Omental fat pad (tissue), 4 donors: ENCODE measurements at places on chromosomes 11 and 22.

GRCh38 chr22:17865183-17866055 lies 91.2 kb upstream of the BID start:
- DNase-seq, result no peak

DNA sequence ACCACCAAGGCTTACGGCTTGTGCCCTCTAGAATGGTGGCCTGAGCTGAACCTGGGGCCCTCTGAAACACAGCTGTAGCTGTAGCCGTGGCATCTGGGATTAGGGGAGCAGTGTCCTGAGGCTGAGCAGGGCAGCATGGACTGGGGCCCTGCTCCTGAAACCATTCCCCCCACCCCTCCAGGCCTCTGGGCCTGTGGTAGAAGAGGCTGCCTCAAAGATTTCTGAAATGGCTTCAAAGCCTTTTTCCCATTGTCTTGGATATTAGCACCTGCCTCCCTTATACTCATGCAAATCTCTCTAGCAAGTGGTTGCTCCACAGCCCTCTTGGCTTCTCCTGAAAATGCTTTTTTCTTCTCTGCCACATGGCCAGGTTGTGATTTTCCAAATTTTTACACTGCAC lies 106.9 kb downstream of the CTNND1 start:
- DNase-seq, result no peak

DNA sequence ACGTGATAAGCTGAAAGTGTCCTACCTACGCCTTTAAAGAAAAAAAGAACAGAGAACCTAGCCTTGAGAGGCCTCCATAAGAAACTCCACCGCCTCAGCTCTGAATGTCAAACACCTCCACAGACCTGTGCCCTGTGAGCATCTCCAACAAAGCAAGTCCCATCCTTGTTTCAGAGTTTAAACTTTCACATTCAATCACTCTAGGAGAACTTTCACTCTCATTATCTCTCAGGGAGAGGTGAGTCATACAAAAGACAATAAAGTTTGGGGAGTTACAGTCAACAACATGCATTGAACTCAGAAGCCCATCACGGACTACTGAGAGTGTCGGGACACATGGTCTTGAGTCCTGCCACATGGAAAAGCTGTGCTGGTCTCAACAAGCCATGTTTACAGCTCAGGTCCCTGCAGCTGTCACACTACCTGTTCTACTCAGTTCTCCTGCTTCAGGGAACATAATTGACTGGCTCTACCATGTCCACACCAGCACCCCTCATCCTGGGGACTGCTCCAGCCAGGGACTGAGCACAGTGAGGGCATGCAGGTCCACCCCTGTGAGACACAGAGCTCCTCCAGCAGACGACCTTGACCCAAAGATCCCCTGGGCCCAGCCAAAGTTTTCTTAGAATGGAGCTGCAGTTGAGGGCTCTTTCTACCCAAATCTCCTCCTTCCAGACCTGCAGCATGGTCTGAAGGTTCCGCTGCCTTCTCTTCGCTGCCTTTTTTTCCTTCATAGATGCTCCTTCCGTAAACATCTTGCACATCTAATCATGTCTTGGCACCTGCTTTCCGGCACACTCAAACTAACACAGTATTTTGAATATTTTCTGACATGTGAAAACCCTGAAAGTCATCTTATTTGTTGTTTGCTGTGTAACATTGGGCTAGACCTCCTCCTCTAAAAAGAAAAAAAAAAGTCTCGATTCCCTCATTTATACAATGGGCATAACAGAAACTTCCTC lies 114.9 kb downstream of the ETS1 start:
- no peak for DNase-seq

DNA sequence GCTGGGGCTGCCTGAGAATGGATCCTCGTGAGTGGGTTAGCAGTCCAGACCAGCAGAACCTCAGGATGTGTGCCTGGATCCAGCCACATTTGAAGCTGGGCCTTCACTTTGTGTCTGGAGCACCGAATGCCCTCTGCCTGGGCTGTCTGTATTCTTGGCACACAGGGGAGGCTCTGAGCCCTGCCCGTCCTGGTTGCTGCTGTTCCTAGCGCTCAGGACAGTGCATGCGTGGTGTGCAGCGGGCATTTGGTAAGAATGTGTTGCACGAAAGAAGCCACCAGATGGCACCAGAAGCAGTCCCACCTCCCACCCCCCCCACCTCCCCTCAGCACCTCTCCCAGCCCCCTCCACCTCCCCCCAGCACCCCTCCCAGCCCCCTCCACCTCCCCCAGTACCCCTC lies 4.1 kb upstream of the MAPK11 start:
- no peak for DNase-seq

DNA sequence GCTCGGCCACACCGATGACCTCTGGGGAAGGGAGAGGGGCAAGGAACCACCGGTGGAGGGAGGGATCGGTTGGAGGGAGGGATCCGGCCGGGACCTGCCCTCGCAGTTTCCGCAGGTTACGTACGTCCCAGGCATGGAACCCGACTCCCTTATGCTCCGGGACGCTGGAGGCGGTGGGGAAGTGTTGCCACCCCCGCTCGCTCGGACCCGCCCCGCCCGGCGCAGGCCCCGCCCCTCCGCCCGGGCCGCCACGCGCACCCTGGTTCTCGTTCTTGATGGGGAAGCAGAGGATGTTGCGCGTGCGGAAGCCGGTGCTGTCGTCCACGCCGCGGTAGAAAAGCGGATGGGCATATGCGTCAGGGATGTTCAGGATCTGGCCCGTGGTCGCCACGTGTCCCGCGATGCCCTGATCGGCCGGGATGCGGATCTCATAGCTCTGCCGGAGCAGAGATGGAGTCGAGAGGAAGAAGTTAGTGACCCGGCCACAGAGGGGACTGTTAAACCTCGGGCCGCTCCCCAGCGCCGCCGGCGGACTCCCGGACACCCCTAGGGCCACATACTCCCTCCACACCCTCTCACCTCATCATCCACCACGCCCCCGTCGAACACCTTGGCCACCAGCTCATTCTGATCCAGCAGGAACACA lies 89.8 kb downstream of the PDE2A start:
- no peak for DNase-seq

- DNase-seq, result no peak
Observed at GRCh38 chr11:67098799-67099429, 20.1 kb upstream of the KDM2A start.

DNA sequence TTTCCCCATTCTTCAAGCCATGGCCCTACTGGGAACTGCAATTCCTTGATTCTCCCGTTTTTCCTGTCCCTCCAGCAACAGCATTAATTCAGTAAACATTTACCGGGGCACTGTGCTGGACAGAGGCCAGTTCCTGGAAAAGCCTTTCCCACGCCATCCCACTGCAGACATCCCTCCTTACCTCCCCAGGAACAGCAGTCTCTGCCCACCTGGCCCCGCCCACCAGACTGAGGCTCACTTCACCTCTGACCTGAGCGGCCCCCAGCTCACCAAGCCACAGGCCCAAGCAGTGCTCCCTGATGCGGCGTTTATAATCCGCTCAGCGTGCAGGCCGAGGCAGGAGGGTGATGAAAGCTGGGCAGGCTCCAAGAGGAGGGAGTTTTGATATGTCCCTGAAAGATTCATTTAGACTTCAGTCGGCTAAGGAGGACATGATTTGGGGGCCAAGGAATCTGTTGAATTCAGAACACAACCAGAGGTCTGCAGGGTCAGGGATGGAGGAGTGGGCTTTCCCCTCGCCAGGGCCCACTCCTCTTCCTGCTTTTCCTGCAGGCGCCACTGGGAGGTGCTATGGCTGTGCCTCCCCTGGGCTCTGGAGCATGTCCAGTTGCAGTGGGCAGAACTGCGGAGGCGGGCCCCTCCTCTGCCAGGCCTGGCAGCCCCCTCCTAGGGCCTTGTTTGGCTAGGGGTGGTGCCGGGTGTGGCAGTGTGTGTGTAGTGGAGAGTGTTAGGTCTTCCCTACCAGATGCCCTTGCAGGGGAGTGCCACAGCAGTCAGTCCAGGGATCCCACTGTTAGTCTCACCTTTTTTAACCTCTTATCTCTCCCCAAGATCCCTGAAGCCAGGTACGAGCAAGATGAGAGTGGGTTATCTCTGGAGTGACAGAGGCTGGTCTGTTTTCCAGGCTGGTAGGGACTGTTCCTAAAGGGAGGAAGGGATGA lies 1.4 kb upstream of the TAGLN start:
- DNase-seq, result no peak

- DNase-seq, result no peak
Observed at GRCh38 chr22:45208993-45209838, 31.5 kb downstream of the KIAA0930 start.

DNA sequence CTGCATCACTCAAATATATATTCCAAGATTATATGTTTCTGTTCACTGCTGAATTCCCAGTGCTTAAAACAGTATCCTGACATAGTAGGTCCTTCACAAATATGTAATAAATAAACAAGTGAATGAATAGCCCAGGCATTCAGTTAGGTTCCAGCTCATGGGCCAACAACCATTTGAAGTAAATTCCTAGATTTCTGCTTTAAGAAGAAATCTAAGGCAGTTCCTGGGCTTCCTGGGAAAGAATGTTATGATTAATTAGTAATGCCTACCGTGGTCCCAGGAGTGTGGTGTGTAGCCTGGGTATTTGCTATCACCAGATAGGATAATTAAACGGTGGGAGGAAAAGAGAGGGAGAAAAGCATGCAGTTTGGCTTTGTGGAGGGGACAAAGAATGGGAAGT lies 576.8 kb downstream of the SOX6 start:
- DNase-seq, result no peak

DNA sequence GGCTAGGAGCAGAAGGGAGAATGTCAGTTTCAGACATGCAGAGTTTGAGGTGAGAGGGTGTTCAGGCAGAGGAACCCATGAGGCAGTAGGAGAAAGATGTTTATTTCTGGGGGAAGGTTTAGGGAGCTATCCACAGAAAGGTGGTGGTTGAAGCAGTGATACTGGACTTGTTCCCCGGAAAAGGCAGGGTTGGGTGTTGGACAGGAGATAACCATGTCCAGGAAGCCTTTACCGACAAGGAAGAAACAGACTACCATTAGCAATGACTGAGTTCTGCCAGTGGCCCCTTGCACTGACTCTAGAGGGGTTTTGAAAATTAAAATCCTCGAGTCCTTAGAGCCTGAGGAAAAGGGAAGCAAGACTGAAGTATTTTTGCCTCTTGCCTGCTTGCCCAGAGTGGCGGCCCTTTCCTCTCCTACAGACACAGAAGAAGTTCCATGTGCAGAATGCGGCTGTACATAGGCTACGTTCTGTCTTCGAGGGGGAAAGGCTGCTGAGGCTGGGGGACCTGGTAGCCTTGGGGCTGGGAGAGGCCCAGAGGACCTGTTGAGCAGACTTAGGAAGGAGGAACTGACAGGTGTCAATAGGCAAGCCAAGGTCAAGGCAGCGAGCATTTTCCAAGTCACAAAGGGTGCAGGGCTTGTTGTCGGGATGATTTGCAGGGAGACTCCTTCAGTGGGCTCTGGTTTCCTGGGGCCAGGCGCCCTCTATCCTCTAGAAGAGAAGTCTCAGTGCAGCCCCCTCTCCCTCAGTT lies 146.7 kb downstream of the LDLRAD3 start:
- DNase-seq, result no peak

DNA sequence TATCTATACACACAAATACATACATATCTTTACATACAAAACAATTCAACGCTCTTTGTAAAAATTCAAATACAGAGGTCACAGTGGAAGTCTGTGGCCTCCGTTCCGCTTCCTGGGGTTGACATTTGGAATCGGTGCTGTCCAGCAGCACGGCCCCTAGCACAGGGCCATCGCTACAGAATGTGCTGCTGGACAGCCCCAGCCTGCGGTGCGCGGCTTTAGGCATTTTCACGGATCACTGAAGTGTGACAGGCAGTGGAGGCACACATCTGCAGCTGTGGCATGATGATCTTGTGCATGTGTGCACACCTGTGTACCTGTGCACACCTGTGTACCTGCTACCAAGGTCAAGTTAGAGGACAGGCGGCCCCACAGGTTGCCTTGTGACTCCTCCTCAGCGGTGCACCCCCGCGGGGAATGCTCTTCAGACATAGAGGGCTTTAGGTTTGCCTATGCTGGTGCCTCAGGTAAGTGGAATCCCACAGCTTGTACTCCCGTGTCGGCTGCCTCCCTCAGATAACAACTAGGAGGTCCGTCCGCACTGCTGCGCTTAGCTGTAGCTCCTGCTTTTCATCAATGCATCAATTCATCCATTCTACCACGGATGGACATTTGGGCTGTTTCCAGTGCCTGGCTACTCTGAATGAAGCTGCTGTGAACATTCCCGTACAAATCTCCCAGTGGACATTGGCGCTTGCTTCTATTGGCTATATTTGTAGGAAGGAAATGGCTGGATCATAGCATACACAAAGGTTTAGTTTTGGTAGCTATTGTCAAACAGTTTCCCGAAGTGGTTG lies 29.9 kb downstream of the GAL start:
- DNase-seq, result no peak
